Muscle of leg (tissue), 16 donors: ENCODE measurements at places on chromosomes 7 and 10. TPM values are rescaled to one million over a fixed set of nuclear protein-coding genes. Genes with fewer than 3 reads are reported as not detected.

- no peaks in the 10 kb centered on the region for H3K36me3 ChIP-seq
- no peak overlapping the region for H3K4me3 ChIP-seq
- no peaks in the 10 kb centered on the region for H3K27me3 ChIP-seq
- H3K27ac ChIP-seq, result no peak overlapping the region
Observed at GRCh38 chr7:149708026-149708425, 65.4 kb downstream of the ZNF467 start.

GRCh38 chr10:16352146-16352545, 84.7 kb upstream of the PTER start:
- H3K27ac ChIP-seq, result no peak overlapping the region
- no peaks in the 10 kb centered on the region for H3K27me3 ChIP-seq
- H3K36me3 ChIP-seq, result no peaks in the 10 kb centered on the region

- H3K4me3 ChIP-seq, result no peak overlapping the region
- H3K4me1 ChIP-seq, result peaks cover 11% of the 10 kb centered on the region
- peak; percentile 51 for DNase-seq
- no peaks in the 10 kb centered on the region for H3K27me3 ChIP-seq
- no peak overlapping the region for H3K27ac ChIP-seq
Observed at GRCh38 chr7:117155694-117156093, 167.2 kb downstream of the WNT2 start.

GRCh38 chr7:95772771-95773581, 622 bp downstream of the DYNC1I1 start:
- peak; percentile 11 for DNase-seq
- H3K36me3 ChIP-seq, result no peaks in the 10 kb centered on the region
- peak overlapping the region; percentile 41 for H3K4me3 ChIP-seq
- H3K4me1 ChIP-seq, result peaks cover 9% of the 10 kb centered on the region
- no peak overlapping the region for H3K27ac ChIP-seq

DNA sequence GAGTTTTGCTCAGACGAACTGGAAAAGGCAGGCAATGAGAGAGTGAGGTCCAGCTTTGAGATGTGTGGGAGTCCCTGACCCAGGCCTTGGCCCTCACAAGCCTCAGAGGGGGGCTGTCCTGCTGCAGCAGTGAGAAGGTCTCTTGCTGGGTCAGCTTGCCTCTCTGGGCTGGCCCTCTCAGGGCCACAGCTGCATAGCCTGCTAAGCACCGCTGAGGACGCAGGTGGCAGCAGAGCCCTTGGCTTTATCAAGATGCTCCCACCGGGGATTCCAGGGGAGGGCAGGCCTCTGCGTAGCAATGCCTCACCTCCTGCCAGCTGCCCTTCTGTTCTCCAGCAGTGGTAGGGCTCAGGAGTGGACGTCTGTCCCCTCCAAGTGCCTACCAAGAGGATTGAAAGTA, 128.7 kb downstream of the COBL start:
- H3K36me3 ChIP-seq, result peaks cover under 1% of the 10 kb centered on the region
- DNase-seq, result peak; percentile 40
- H3K27ac ChIP-seq, result peak overlapping the region; percentile 53
- H3K27me3 ChIP-seq, result no peaks in the 10 kb centered on the region
- no peak overlapping the region for H3K4me3 ChIP-seq
- peaks cover 12% of the 10 kb centered on the region for H3K4me1 ChIP-seq

GRCh38 chr7:111985798-111986197, 220.4 kb downstream of the DOCK4 start:
- H3K36me3 ChIP-seq, result no peaks in the 10 kb centered on the region
- no peak for DNase-seq
- H3K4me3 ChIP-seq, result no peak overlapping the region
- no peaks in the 10 kb centered on the region for H3K27me3 ChIP-seq

The VSIR gene
- 23.5 TPM for total RNA-seq

DNA sequence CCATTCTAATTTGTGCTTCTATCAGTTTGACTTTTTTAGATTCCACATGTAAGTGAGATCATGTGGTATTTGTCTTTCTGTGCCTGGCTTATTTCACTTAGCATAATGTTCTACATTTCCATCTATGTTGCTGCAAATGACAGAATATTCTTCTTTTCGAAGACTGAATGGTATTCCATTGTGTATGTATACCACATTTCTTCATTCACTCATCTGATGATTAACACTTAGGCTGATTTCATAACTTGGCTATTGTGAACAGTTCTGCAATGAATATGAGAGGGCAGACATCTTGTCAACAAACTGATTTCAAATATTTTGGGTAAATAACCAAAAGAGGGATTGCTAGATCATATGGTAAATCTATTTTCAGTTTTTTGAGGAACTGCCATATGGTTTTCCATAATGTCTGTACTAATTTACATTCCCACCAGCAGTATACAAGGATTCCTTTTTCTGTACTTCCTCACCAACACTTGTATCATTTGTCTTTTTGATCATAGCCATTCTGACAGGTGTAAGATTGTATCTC, 52.9 kb downstream of the ZNF22 start:
- no peak for DNase-seq
- no peak overlapping the region for H3K27ac ChIP-seq
- H3K27me3 ChIP-seq, result no peaks in the 10 kb centered on the region
- no peaks in the 10 kb centered on the region for H3K36me3 ChIP-seq
- no peak overlapping the region for H3K4me3 ChIP-seq
- H3K4me1 ChIP-seq, result no peaks in the 10 kb centered on the region

- no peaks in the 10 kb centered on the region for H3K36me3 ChIP-seq
- H3K27me3 ChIP-seq, result no peaks in the 10 kb centered on the region
- no peak for DNase-seq
- peaks cover 7% of the 10 kb centered on the region for H3K4me1 ChIP-seq
- H3K27ac ChIP-seq, result no peak overlapping the region
Observed at GRCh38 chr10:98915911-98916310, 319.7 kb downstream of the HPSE2 start.

GRCh38 chr7:117077658-117078057, 124.4 kb downstream of the ST7 start:
- no peak overlapping the region for H3K27ac ChIP-seq
- no peak overlapping the region for H3K4me3 ChIP-seq
- peaks cover 3% of the 10 kb centered on the region for H3K4me1 ChIP-seq
- DNase-seq, result no peak
- no peaks in the 10 kb centered on the region for H3K36me3 ChIP-seq

DNA sequence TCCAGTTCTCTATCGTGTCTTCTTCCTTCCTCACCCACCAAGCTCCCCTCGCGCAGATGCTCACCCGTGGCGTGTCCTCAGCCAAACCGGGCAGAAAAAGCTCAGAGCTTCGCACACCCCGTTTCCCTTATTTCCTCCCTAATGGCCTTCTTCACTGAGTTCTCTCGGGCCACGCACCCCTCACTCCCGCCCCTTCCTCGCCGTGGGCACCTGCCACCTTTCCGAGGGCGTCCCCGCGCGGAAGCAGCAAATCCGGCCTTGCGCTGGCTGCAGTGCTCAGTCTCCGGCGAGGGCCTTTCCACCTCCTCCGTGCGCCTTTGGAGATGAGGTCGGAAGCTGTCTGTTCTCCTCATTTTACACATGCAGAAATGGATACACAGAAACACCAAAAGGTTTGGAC, 12.4 kb upstream of the CALML3 start:
- no peaks in the 10 kb centered on the region for H3K36me3 ChIP-seq
- DNase-seq, result no peak
- peaks cover 8% of the 10 kb centered on the region for H3K4me1 ChIP-seq
- H3K27ac ChIP-seq, result no peak overlapping the region
- H3K4me3 ChIP-seq, result no peak overlapping the region
- no peaks in the 10 kb centered on the region for H3K27me3 ChIP-seq

GRCh38 chr10:81848514-81848913, 26.5 kb upstream of the NRG3 start:
- H3K27me3 ChIP-seq, result no peaks in the 10 kb centered on the region
- no peak overlapping the region for H3K27ac ChIP-seq
- no peak for DNase-seq
- no peaks in the 10 kb centered on the region for H3K36me3 ChIP-seq

DNA sequence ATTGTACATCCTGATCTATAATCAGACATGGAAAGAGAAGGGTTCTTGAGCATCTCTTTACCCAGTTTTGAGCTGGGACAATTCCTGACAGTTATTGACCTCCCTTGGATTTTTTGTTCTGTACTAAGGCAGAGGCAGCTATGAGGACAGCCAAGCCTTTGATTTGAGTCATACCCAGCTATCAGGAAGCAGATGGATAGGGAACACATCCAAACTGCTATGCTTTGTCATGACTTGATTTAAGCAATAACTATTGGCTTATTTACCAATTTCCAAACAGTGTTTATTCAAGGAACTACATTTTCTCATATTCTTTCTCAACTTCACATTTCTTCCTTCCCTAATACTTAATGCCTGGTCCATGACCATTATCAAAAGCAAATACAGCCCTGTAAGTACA, 396.4 kb upstream of the STEAP1 start:
- no peaks in the 10 kb centered on the region for H3K36me3 ChIP-seq
- H3K4me1 ChIP-seq, result no peaks in the 10 kb centered on the region
- no peak overlapping the region for H3K4me3 ChIP-seq
- H3K27ac ChIP-seq, result no peak overlapping the region

The CYP3A4 gene
- total RNA-seq, result 0.04 TPM

DNA sequence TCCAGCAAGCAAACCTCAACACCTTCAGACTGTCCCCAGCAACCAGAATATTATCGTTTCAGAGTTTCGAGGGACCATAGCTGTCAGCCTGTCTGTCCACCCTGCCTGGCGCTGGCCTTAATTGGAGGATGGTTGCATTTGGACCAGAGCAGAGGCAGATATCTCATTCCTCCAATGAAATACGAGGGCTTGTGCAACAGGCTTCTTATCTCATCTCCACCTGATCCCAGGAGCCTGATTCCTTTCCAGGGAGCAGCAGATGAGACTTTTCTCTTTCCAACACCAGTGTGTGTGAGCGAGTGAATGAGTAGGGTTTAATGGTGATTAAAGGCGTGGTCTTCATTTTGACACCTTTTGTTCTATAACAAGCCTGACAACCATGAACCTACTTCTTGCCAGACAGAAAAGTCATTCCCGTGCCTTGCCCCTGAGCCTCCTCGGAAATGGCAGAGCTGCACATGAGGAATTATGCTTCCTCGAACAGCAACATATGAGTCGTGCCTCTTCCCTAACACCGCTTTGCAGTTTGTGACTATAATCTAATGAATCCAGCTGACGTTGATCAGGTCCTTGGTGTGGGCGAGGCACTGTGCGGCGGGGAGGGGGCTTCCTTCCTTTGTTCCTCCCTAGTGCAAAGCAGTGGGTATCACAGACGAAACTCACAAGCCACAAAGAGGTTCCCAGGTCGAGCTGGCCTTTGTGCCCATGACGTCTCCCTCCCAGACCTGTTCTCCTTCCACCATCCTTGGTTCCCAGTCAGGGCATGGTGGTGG, 147.4 kb downstream of the CUX1 start:
- H3K36me3 ChIP-seq, result no peaks in the 10 kb centered on the region
- DNase-seq, result no peak
- no peak overlapping the region for H3K4me3 ChIP-seq
- no peaks in the 10 kb centered on the region for H3K4me1 ChIP-seq
- no peaks in the 10 kb centered on the region for H3K27me3 ChIP-seq
- no peak overlapping the region for H3K27ac ChIP-seq

DNA sequence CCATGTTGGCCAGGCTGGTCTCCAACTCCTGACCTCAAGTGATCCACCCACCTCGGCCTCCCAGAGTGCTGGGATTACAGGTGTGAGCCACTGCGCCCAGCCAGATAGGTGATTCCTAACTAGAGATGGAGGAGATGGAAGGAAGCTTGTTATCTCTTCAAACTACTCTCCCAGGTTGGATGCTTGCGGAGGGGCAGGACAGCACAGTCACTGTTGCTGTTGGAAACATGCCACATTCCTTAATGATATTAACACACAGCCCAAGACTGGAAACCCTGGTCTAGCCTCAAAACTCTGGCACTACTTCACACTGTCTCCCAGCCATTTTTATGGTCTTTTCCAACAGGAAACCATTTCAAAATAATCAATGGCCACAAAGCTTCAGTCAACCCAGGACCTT, 468.8 kb upstream of the NRP1 start:
- H3K36me3 ChIP-seq, result no peaks in the 10 kb centered on the region
- no peak overlapping the region for H3K4me3 ChIP-seq
- DNase-seq, result no peak
- H3K27me3 ChIP-seq, result no peaks in the 10 kb centered on the region

The GJD4 gene
- 2.0 TPM for total RNA-seq

- H3K27ac ChIP-seq, result no peak overlapping the region
- H3K27me3 ChIP-seq, result no peaks in the 10 kb centered on the region
- H3K36me3 ChIP-seq, result peaks cover 8% of the 10 kb centered on the region
- H3K4me3 ChIP-seq, result no peak overlapping the region
Observed at GRCh38 chr10:68032113-68032512, 43.0 kb downstream of the HERC4 start.

The PTPRN2 gene
- 1.4 TPM for total RNA-seq

The LRRC61 gene
- total RNA-seq, result 3.6 TPM

DNA sequence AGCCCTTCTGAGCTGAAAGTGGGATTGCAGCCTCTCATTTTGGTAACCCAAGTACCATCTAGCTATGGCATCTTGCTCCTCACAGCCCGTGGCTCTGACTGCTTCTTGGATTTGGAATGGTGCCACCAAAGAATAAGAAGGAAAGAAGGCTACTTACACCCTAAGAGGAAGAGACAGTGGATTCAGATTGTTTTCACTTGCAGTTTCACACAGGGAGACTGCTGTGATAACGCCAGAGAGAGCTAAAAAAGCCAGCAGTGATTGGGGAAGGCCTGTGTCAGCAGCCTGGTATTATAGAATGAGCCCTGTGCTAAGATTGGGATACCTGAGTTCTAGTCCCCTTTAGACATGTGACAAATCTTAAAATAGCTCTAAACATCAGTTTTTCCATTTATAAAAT, 3.6 kb upstream of the LRRC4 start:
- peaks cover 17% of the 10 kb centered on the region for H3K27me3 ChIP-seq
- no peaks in the 10 kb centered on the region for H3K36me3 ChIP-seq
- H3K4me1 ChIP-seq, result peaks cover 13% of the 10 kb centered on the region
- H3K4me3 ChIP-seq, result no peak overlapping the region
- H3K27ac ChIP-seq, result no peak overlapping the region
- no peak for DNase-seq
